ENCODE measurements at places on chromosomes 5 and 9.

GRCh38 chr9:9945966-9946365 is 666.8 kb downstream of the PTPRD start:
- DNase-seq, result no peak

DNA sequence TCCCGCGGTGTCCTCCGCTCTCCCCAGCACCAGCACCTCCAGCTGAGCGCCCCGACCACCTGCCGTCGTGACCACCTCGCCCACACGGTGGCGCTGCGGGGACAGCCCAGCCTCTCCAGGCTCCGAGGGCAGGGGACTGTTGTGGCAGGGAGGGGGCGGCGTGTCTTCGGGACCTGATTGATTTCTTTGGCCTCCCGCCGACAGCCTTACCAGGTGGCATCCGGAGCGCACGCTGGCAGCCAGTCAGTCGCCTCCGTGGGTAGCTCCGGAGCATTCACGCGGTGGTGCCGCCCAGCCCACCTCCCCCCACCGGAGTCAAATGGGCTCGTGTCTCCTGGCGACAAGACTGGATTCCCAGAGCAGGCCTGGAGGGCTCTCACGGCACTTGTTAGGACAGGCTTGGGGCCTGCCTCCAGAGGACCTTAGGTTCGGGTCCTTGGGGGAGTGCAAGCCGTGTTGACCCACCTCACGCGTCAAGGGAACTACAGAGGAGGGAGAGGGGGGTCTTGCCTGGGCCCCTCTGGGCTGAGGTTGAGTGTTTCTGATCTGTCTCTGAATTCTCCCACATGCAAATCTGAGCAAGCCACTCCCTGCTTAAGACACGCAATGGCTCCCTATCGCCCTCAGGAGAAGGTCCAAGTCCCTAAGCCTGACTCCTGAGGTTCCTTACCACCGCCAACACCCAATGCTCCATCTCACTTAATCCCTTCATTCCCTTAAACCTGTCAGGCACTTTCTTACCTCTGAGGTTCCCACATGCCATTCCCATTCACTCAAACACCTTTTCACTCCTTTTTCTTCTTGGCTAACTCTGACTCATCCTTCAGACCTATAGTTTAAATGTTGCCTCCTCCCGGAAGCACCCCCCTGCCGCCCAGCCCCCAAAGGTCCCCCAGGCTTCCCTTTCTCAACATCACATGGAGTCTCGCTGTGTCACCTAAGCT is 51.2 kb upstream of the GGTA1 start:
- DNase-seq, result no peak

DNA sequence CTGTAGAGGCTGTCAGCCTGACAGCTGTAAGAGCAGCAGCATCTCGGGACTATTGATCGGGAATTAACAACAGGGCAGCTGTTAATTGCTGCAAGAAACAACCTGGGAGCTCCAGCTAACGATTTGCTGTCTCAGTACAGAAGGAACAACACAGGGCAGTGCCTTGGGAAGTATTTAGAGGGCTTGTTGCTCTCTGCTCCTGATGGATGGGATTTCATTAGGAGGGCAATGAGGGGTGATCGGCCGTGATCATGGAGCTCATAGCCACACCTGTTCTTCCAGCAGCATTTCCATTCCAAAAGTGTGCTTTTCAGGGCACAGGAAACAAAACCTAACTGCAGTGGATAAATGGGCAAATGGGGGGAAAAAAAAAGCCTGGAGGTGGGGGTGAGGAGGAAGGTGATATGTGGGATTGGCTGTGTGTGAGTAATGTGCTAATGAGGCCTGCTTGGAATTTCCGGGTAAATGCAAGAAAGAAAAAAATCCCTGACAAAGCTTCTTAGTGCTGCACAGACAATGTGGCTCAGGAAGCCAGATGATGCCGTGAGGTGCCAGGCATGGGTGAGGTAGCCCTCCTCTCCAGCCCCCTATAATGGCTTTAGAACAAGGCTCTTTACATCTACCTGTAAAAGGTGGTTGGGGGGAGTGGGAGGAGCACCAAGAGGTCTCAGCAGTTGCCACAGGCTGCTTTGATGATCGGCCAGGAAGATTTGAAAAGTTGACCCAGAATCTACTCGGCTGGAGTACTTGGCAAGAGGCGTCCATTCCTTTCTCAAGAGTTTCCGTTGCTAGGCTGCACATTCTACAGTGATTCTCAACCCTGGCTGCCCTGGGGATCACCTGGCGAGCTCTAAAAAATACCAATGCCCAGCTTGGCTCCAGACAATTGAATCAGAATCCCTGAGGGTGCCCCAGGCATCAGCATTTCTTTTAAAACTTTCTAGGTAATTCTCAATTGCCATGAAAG is 139.5 kb upstream of the KLF9 start:
- no peak for DNase-seq

DNA sequence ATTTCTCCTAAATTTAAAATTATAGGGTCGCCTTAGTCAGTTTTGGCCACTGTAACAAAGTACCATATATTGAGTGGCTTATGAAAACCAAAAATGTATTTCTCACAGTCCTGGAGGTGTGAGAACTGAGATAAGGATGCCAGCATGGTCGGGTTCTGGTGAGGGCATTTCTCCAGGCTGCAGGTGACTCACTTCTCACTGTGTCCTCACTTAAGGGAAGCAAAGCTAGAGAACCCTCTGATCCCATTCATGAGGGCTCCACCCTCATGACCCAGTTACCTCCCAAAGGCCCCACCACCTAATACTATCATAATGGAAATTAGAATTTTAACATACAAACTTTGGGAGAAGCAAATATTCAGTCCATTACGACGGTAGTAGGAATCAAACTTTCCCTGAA is 75.1 kb upstream of the FBN2 start:
- DNase-seq, result no peak

- DNase-seq, result no peak
Observed at GRCh38 chr5:161545344-161546094, 1.0 kb downstream of the GABRB2 start.

DNA sequence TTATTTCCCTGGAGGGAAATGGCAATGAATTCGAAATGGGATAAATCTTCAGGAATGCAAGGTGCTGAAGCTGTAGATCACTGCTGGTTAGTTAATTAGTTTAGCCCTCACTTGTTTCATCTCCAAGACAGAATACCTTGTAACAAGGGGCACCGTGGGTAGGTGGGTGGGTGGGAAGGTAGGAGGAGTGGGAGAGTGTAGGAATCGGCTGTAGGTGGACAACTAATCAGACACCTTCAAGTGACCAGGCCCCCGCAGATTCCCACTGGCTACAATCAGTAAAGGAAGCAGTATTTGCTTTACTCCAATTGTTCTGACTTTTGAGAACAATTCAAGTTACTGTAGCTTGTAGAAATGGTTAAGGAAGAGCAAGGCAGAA is 293.7 kb downstream of the TLE1 start:
- no peak for DNase-seq

- no peak for DNase-seq
Observed at GRCh38 chr9:84271921-84272556, 68.5 kb downstream of the SLC28A3 start.
